Frontal cortex (tissue), 4 donors: ENCODE measurements at places on chromosomes 4 and X. TPM values are rescaled to one million over a fixed set of nuclear protein-coding genes. Genes with fewer than 3 reads are reported as not detected.

Gene COL4A5
- total RNA-seq: 14.3 TPM

Gene EGF
- under 0.01 TPM for total RNA-seq

Gene CENPVL3
- total RNA-seq: 2.4 TPM

Gene TMEM255A
- total RNA-seq: 1.6 TPM
